CD4-positive, alpha-beta T cell treated with Interleukin-12 subunit alpha and Interleukin-12 subunit beta, for 1 hour (primary cell): ENCODE measurements at places on chromosomes 1 and 21.

DNA sequence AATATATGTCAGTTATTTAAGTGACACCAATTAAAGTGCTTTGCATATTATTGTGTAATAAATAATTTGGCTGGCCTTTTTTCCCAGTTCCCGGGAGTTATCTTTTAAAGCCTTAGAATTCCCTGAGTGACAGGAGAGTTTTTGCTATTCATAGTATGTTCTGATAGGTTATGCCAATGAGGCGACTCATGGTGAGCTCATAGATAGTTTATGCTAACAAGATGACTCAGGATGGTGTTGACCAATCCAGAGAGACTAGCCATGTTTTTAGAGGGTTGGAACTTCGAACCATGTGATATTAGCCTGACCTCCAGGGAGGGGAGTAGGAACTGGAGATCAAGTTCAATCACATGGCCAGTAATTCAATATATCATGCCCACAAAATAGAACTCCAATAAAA lies 310.8 kb downstream of the USP25 start:
- DNase-seq: no peak

GRCh38 chr1:60091195-60091715 lies 17.7 kb upstream of the C1orf87 start:
- no peak for DNase-seq

DNA sequence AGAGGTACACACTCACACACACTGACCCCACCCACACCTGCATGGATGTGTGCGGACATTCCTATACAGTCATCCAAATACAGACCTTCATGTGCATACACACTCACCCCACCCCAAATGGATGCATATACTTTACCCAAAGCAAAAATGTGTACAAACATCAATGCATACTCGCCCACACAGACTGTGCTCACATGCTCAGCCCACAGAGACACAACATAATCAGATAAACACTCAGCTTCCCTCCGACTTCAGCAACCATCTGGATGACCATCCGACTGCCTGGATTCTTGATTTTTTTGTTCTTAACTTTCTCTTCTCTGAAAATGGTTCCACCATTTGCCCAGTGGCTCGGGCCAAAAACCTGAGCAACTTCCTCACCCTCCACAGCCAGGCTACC lies 24.4 kb upstream of the GJB5 start:
- DNase-seq: no peak

DNA sequence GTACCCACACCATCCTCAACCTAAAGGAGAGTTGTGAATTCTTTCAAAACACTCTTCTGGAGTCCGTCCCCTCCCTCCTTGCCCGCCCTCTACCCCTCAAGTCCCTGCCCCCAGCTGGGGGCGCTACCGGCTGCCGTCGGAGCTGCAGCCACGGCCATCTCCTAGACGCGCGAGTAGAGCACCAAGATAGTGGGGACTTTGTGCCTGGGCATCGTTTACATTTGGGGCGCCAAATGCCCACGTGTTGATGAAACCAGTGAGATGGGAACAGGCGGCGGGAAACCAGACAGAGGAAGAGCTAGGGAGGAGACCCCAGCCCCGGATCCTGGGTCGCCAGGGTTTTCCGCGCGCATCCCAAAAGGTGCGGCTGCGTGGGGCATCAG lies 638 bp upstream of the OLIG2 start:
- no peak for DNase-seq

- DNase-seq: no peak
Observed at GRCh38 chr1:58621391-58621790, 44.3 kb upstream of the TACSTD2 start.
